ENCODE measurements at places on chromosomes 12 and 14. TPM values are rescaled to one million over a fixed set of nuclear protein-coding genes. Genes with fewer than 3 reads are reported as not detected.

- DNase-seq = peak; percentile 66
These were observed 74.3 kb downstream of the SUSD6 start for GRCh38 chr14:69685716-69686115.

EFS gene
- total RNA-seq = 8.6 TPM

DNA sequence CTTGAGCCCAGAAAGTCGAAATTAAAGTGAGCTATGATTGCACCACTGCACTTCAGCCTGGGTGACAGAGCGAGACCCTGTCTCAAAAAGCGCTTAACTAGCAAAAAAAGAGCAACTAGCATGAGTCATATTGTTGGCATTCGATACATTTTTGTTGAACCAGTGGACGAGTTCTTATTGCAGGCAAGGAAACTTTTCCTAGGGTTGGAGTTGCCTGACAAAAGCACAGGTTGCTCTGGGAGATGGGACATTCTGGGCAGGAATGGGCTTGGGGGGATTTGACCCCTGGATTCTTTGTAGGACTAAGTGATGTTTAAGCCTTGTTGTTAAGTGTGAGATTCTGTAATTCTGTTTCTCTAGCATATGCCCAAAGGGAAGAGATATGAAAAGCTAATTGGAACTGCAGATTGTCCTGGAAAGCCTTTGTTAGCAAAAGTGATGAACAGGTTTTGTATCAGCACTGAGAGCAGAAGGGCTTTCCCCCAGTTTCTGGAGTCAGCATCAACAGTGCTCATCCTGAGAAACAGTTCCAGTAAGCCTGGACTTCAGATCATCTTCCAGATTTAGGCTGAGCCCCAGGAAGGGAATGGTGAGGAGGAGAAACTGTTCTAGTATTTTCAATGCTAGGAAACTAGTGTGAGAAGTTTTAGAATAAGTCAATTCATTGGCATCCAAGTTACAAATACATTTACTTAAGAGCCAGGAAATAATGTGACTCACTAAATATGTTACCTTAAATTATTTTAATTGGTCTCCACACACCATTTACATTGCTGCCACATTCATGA, 123.1 kb downstream of the SRGAP1 start:
- peak; percentile 75 for DNase-seq

GRCh38 chr12:52590021-52590420, 11.2 kb downstream of the KRT72 start:
- DNase-seq = no peak

- DNase-seq = no peak
These were observed 7.1 kb upstream of the ASB8 start for GRCh38 chr12:48164451-48164850.

Data from GM23248 (cell line).